ENCODE measurements at places on chromosomes 12 and 14.

- no peak for DNase-seq
Measured at GRCh38 chr12:50088577-50089335, 3.6 kb downstream of the SMARCD1 start.

DNA sequence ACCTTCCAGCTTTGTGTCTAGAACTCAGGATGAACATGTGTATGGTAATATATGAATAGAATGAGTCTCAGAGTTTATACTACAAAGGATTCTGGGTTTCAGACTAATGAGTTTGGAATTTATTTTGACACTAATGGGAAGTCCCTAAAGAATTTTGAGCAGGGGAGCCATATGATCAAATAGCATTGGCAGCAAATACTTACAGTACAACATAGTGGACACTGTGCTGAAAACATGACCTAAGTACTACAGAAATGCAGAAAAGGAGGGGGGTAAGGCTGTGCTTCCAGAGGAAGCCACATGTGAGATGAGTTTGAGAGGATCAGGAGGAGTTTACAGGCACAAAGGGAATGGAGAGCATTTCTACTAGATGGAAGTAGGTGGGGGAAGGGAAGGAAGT lies 225.8 kb downstream of the C12orf42 start:
- no peak for DNase-seq

DNA sequence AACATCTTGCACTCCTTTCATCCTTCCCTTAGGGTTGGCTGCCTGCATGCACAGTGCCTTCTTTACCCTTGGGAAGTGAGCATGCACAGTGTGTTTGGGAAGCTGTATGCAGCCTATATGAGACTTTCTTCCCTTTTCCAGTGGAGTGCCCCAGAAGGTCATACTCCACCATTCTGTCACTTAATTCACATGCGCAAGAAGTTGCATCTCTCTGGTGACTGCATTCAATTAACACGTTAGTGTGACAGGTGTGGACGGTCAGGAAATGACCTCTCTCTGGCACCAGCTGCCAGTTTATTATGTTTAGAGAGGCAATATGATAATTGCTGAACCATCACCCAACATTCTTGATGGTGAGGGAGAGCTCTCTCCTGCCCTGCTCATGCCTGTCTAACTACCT lies 770.0 kb downstream of the FLRT2 start:
- DNase-seq, result no peak

- DNase-seq, result no peak
Measured at GRCh38 chr14:34347683-34348082, 114.4 kb downstream of the SPTSSA start.

- no peak for DNase-seq
Measured at GRCh38 chr14:102822311-102822863, 45.1 kb downstream of the TRAF3 start.

DNA sequence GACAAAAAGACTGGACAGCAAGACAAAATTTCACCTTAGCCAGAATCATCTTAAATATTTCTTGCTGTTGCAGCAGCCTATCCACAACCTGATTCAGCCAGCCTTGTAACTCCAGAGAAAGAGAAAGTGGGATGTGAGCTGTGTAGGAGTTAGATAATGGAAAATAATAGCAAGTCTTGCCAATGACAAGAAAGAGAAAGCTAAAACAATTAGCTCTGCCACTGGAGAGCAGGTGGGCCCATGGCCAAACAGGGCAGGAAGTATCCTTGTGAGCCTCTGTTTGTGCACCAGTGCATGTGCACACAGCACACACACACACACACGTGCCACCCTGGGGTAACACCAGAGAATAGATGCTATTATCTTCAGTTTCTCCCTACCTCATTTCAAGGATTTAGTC lies 106.0 kb upstream of the CCDC196 start:
- DNase-seq, result no peak

GRCh38 chr12:94158666-94159065 lies 10.3 kb downstream of the PLXNC1 start:
- DNase-seq, result no peak

DNA sequence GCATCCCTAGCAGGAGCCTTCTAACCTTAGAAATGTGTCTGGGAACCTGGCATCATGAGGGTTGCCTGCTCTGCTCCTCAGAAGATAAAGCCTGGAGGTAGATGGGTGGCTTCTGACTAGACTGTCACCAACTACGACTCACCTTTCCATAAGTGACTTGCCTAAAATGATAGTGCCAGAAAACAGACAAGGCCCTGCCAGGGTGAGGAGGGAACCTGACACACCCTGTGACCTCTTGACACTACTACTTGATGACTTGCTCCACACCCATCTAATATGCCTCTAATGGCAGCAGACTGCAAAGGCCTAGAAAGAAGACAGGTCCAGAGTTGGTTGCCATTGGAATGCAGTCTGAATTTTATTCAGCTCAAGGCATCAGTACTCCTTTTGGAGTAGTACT lies 9.4 kb downstream of the RNF41 start:
- DNase-seq, result no peak

GRCh38 chr12:645563-646071 lies 17.6 kb downstream of the NINJ2 start:
- no peak for DNase-seq

GRCh38 chr12:4562034-4562657 lies at the start of gene DYRK4:
DYRK4 (plus strand) TSS chr12:4562208; CDS start chr12:4562246, 38 bp downstream.
- no peak for DNase-seq

DNA sequence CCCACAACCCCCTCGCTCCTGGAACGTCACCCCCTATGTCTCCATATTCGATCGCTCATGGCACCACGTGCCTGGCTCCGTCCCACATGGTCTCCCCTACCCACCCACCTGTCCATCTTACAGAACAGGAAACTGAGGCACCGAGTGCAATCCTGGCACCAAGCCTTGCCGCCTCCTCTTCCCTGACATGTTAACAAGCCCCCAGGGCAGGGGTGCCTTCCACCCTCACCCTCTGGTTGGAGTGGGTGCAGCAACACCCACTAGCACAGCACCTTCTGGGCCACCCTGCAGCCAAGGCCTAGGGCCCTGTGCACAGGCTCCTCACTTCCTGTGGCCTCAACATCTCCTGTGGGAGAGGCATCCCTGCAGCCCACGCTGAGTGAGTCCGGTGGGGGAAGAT lies 110.3 kb downstream of the RFLNA start:
- no peak for DNase-seq

- no peak for DNase-seq
Measured at GRCh38 chr14:22427771-22428231, 161.2 kb downstream of the DAD1 start.

DNA sequence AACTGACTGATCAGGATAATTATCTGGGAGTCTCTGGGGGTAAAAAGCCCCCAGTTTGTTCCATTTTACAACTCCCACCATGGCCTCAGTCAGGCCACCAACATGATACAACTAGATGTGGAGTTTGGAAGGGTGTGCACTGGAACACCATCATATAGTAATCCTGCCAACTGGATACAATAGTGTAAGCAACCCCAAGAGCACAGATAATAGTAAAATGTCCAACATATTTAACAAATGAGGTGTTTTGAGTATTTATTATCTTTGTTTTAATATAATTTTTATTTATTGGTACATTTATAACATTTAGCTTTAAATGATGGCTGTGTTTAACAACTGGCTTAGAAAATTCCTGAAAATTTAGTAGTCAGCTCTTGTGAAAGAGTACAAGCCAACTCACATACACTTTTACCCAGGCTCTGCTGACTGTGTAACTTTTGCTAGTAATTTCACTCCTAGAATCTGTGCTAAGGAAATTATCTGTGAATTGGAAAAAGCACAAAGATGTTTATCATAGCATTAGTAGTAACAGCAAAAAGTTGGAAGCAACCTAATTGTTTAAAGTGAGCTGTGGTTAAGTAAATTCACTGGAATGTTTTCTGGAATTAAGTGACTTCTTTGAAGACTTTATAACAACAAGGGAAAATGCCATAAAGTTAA lies 196.8 kb downstream of the RAD51B start:
- DNase-seq, result no peak

DNA sequence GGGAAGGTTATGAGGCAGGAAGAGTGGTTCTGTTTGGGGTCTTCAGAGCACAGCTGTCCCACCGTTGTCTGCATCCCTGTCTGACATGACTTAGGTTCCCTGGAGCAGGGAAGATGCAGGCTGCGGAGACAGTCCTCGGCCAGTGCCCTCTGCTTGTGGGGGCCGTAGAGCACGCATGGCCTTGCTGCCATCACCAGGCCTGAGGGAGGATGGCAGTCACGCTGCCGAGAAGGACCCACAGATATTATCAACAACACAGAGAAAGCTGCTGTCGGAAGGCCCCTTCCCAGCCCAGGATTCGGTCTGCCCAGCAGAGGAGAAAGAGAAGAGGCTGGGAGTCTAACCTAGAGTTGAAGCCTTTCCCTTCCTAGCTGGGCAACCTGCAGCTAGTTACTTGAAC lies 35.0 kb downstream of the ERH start:
- DNase-seq, result no peak

Data from esophagus squamous epithelium (tissue), 5 donors.